Stimulated activated CD4-positive, alpha-beta T cell treated with anti-CD3 and anti-CD28 coated beads, Interleukin-2, amount 100 ng/mL, for 24 hours (primary cell): ENCODE measurements at places on chromosomes 2 and 18.

DNA sequence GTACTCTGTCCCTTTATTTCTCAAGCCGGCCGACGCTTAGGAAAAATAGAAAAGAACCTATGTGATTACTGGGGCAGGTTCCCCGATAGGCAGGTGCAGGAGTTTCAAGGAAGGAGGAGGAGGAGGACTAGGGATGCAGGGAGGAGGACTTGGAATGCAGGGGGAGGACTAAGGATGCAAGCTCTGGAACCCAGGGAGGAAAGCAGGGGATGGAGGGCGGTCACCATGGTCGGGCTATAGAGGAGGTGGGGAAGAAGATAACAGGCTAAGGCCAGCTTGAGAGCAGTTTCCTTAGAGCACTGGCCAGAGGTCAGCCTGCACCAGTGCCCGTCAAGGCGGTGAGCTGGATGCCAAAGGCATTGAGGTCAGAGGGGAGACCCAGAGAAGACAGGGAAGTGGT is 18.7 kb upstream of the B3GNT7 start:
- DNase-seq = no peak

DNA sequence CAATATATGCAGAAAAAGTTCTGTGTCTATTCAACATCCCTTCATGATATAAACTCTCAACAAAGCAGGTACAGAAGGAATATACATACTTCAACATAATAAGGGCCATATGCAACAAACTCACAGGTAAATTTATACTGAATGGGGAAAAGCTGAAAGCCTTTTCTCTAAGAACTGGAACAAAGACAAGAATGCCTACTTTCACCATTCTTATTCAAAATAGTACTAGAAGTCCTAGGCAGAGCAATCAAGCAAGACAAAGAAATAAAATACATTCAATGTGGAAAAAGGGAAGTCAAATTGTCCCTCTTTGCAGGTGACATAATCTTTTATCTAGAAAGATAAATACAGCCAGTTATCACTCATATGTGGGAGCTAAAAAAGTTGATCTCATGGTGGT is 116.3 kb downstream of the ACVR1 start:
- DNase-seq = no peak

GRCh38 chr18:78903436-78904178 is 76.0 kb upstream of the SALL3 start:
- no peak for DNase-seq

GRCh38 chr2:96580771-96581170 is 44.2 kb downstream of the ARID5A start:
- DNase-seq = no peak

DNA sequence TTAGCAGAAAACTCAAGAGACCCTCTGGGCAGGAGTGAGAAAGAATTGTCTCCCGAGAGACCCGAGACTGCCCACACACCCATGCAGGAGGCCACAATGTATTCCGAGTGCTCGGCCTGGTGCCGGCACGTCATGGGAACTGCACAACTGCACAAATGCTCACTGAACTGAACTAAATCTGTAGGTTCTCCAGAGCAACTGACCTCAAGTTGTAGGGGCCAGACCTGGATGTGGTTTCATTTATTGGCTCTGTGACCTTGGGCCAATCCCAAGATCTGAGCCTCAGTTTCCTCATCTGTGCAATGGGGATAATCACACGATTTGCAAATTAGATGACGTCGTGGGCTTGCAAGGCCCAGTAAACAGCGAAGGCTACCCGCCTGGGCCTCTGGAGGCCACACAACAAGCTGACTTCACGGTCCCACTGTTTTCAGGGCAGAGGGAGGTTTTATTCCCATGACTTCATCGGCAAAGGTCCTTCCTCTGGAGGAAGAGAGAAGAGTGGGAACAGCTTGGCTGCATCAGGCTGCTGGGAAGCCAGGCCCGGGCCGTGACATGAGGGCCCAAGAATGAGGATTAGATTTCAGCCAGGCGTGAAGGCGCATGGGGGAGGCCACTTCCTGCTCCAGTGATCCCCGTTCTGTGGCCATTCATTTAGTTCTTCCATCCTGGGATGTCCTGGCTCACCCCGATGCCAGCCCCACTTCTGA is 3.6 kb upstream of the ERFE start:
- DNase-seq = no peak

DNA sequence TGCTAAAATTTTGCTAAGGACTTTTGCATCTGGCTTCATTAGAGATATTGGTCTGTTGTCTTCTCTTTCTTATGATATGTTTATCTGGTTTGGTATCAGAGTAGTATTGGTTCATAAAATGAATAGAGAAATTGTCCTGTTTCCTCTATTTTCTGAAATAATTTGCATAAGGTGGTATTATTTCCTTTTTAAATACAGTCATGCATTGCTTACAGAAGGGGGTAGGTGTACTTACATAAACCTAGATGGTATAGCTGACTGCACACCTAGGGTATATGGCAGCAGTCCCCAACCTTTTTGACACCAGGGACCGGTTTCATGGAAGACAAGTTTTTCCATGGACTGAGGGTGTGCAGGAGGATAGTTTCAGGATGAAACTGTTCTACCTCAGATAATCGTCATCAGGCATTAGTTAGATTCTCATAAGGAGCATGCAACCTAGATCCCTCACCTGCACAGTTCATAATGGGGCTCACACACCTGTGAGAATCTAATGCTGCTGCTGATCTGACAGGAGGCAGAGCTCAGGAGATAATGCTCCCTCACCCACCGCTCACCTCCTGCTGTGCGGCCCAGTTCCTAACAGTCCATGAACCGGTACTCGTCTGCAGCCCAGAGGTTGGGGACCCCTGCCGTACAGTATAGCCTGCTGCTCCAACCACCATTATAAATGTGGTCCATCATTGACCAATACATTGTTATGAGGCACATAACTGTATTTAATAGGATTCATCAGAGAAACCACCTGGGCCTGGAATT is 189.2 kb downstream of the FAM210A start:
- no peak for DNase-seq

DNA sequence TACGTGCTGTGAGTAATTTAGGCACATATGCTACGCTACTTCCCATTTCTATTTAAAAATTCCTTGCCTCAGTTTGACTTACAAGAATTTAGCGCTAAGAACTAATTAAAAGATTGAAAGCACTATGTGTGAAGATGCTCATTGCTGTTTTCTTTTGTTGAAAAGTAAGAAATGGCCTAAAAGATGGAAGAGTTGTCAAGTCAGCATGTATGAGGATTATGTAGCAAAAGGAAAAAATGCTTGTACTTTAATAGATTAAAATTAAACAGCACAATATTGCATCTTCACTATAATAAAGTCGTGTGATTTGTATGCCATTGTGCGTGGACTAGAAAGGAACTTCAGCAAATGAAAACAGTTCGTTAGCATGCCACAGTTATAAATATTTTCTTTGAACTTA is 77.0 kb downstream of the COX7A2L start:
- no peak for DNase-seq

DNA sequence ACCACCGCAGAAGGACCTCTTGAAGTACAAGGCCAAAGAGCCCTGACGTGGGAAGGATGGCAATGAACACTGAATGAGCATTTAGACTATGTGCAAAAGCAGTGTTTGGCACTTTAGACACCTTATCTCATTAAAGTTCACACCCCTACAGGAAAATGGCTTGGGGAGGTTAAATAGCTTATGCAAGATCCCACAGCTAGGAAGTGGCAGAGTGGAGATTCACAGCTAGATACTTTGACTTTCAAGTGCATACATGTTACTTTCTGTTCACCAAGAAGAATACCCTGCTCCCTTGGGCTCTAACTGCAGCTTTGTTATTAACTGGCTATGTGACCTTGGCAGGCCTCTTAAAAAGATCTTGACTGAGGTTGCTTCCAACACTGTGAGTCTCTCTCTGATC is 58.2 kb downstream of the ICOS start:
- DNase-seq = no peak
